ENCODE measurements at places on chromosomes 5 and 9.

DNA sequence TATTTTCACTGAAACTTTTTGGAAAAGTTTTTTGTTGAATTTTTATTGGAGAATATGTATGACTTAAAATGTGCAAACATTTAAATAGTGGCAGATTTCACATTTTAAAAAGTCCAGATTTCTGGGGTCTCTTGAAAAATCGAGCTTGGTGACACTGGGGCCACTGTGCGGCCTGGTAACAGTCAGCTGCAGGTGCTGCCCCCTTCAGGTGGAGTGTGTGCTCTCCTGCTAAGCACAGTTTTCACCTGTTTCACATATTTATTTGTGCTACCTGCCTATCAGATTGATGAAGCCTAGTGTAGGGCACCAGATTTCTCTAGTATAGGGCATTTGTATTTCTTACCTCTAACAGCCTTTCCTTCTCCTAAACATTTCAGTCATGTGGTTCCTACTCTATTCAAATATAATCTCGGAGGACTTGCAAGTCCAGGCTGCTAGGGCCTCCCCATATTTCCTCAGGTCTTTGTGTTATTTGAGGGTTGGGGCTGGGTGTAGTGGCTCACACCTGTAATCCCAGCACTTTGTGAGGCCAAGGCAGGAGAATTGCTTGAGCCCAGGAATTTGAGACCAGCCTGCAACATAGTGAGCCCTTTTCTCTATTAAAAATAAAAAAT, 95.8 kb upstream of the KLF9 start:
- peak; percentile 29 for DNase-seq

DNA sequence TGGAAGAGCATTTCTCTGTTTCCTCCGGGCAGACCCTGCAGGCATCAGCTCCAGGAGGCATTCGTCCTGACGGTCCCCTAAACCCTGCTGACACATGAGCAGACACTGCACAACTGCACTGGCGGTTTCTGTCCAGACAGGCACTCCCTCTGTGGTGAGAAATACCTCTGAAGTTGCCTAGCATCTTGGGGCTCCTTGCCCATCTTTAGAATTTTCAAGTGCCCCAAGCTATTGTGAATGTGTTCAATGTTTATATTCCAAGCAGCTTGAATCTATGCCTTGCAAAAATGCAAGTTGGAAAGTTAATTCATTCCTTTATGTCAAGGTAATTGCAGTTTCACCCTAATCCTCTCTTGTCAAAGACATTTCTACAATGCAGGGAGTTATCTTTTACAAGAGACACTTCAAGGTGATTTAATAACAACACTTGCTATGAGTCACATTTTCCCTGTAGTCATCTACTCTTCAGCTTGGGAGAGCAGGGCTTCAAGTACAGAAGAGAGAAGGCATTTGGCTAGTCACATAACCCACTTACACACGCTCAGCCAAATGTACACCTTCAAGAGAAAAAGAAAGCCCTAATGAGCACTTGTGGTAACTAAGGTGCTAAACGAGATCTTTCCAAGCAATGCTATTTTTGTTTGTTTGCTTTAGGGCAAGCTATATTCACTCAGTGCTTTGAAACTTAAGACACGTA, 302.5 kb downstream of the MLLT3 start:
- no peak for DNase-seq

DNA sequence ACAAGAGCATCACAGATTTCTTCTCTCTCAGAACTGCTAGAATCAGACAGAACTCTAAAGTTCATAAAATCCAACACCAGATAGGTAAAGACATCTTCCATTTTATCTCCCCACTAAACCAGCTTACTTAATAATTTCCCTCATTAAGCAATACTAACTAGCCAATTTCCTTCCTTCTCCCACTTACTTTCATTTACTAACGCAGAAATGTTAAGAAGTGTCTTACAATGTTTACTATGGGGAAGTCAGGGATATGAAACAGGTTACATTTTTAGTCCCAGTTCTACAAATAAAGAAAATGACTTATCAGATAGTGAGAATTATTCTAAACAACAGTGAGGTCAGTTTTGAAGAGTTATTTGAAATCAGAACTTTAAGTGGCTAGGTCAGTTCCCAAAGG, 236.5 kb downstream of the FBXL17 start:
- no peak for DNase-seq

DNA sequence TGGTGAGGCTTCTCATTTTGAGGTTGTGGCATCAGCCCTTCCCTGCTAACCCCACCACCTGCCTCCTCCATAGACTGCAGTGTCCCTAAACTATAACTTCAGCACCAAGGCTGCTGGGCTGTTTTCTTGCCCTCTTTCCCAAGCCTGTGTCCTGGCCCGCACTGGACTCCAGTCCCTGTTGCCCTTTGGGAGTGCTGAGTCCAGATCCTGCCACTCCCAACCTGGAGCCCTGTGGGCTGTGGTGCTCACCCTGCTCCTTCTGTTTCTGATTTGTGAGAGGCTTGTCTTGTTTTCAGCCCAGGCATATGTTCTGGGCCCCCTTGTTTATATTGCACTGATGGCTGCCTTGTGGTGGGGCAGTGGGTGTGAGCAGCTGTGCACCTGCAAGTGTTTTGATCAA, 39.7 kb upstream of the RNU6ATAC start:
- DNase-seq = no peak

DNA sequence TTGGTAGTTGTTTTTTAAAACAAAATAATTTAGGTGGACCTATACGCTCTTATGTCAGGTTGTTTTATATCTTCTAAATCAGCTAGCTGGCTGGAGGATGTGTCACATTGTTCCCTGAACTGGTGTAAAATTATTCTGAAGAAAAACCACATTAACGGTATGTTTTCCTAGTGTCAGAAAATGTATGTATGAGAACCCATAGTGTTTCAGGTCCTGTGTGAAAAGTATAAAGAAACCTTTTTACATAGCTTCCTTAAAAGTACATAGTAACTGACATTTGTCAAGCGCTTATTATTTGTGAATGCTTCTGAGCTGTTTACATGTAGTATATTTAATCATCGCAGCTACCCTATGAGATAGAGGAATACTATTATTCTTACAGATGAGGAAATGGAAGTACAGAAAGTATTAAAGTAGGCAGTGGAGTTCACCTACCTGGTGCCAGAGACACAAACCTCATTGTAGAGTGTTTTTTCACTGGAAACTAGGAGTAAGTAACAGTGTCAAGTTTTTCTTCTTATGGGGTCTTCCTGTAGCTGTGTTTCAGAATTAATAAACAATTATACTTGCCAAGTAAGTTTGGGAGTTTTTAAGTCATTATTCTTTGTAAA, 10.4 kb upstream of the FAM120AOS start:
- DNase-seq = no peak

DNA sequence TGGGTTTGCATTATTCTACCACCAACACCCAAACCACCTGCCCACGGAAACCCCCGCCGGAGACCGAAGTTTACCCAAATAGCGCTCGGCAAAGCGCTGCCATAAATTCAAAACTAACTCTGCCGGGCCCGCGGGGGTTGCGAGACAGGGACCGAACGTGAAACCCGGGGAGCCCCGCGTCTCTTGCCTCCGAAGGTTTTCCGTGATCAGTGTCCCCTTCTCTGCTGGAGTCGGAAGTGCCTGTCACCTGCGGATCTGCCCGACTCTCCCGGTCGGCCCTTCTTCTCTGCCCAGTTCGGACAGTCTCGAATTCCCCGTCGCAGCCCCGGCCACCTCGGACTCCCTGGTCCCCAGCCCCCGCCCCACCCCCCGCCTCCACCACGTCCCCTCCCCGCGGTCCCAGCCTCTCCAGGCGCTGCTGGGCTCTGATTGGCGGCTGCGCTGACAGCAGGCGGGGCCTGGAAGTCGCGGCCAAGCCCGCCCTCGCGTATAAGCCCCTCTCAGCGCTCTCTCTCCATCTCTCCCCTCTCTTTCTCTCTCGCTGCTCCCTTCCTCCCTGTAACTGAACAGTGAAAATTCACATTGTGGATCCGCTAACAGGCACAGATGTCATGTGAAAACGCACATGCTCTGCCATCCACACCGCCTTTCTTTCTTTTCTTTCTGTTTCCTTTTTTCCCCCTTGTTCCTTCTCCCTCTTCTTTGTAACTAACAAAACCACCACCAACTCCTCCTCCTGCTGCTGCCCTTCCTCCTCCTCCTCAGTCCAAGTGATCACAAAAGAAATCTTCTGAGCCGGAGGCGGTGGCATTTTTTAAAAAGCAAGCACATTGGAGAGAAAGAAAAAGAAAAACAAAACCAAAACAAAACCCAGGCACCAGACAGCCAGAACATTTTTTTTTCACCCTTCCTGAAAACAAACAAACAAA, at the start of gene RORB:
Gene RORB (plus strand): TSS at position 517 of the 929 bp plus-strand sequence. CDS start 642 bp downstream, outside the sequence.
- peak; percentile 25 for DNase-seq

GRCh38 chr9:129309906-129310305, 131.8 kb upstream of the IER5L start:
- DNase-seq = no peak

DNA sequence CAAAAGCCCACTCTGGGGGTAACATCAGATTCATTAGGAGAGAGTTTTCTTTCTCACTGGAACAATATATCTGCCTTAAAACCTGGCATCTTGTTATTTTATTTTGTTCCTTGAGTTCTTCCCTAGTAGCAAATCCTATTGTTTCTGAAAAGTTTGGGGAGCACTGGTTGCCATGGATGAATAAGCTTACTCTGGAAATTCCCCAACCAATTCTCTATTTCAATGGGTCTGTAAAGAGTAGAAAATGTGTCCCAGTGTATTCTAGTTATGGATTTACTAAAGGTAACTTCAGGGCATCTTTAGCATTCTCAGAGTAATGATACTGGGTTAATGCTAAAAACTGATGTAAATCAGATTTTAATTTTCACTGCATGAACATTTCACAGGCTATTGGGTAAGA, 94.2 kb upstream of the S1PR3 start:
- no peak for DNase-seq

GRCh38 chr9:98798254-98798653, 1.9 kb upstream of the ANKS6 start:
- no peak for DNase-seq

DNA sequence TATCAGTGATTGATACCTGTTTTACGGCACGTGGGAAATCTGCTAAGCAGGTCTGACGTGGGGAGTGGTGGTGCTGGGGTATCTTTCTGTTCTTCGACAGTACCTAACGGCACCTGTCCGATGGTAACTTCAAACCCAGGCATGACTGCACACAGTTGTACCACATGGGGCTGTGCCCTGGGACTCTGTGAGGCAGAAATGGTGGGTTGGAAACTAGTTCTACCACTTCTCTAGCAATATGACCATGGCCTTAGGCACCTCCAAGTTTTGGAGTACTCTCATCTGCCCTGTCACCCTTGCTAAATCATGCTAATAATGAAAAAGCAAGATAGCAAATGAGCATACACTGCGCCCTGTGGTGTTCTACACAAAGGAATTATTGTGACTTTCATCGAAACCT, 30.9 kb downstream of the EPB41L4B start:
- no peak for DNase-seq

DNA sequence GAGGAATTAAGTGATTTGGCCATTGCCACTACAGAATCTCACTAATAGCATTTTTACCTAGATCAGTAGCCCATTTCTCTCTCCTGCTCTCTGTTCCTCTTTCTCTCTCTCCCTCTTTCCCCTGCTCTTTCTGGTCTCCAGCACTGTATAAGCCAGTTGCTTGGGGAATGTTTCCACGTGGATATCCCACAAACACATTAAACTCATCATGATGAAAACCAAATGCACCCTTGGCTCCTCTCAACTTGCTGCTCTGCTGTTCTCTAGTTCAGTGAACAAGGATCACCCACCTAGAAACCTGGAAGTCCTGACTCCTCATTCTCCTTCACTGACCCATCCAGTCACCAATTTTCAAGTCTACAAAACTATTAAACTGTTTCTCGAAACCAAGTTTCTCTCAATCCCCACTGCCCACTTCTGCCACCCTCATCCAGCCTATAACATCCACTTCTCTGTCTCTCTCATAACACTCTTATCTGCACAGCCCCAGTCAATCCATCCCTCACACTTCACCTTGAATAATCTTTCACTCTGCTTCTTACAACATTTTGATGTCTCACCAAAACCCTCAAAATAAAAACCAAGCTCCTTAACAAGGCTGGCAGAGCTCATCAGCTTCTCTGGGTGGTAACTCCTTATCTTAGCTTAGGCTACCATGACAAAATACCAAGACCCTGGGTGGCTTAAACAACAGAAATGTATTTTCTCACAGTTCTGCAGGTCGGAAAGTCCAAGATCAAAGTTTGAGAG, 79.3 kb downstream of the ARL15 start:
- DNase-seq = no peak

- DNase-seq = no peak
Measured at GRCh38 chr9:17810728-17811571, 232.1 kb downstream of the SH3GL2 start.

DNA sequence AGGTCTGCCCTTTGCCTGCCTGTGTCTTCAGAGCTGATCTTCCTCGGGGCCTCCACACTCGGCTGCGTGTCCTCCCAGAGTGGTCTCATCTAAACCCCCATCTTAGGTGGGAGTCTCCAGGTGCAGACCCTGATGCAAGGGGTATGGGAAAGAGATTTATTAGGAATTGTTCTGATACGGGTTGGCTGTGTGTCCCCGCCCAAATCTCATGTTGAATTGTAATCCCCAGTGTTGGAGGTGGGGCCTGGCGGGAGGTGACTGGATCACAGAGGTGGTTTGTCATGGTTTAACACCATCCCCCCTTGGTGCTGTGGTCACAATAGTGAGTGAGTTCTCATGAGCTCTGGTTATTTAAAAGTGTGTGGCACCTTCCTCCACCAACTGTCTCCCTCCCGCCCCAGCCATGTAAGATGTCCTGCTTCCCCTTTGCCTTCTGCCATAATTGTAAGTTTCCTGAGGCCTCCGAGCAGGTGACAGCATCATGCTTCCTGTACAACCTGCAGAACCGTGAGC, 208.4 kb downstream of the AOPEP start:
- no peak for DNase-seq

- no peak for DNase-seq
Measured at GRCh38 chr5:173011566-173011965, 28.0 kb downstream of the ATP6V0E1 start.

GRCh38 chr5:153794327-153794726, 244.4 kb downstream of the FAM114A2 start:
- no peak for DNase-seq

DNA sequence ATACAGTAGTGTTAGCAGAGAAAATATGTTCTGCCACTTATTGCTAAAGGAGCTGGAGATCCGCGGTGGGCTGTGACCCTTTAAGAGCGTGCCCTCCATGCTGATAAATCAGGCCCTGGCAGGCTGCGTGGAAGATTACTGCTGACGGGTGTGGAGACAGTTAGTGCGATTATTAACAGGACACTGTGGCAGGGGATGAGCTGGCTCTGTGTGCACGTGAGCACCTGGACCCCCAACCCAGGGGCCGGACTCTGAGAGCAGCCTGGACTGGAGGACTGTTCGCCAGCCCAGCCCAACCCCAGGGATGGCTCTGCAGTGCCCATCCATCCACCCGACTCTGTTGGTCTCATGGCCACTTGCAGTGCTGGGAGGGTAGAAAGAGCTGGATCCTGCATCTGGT, 162.0 kb downstream of the MELK start:
- no peak for DNase-seq

All from activated T-cell treated with anti-CD3 and anti-CD28 coated beads for 48 hours (primary cell).